Kidney epithelial cell (primary cell): ENCODE measurements at places on chromosomes 5 and 9.

- no peak for DNase-seq
Measured at GRCh38 chr5:995318-995717, 13.3 kb upstream of the NKD2 start.

DNA sequence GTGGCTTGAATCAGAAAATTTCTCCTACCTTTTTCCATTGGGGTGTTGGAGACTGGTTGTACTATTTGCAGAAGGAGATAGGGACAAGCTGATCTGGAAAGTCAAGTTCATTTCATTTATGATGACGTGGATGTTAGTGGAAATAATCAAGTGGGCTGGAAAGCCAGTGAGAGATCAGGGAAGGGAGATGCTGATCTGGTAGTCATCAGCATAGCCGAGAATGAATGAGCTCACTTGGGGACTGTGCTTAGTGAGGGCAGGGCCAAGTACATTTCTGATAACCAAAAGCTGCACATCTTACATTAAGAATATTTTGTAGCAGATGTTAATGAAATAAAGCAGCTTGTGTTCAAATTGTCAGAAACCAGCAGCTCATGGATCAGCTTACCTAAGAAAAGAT is 12.1 kb downstream of the MAN2A1 start:
- DNase-seq: no peak

- no peak for DNase-seq
Measured at GRCh38 chr5:86526811-86527348, 90.9 kb upstream of the COX7C start.

- DNase-seq: no peak
Measured at GRCh38 chr9:31027678-31028077, 1356.8 kb upstream of the ACO1 start.

GRCh38 chr9:113785334-113785733 is 90.8 kb upstream of the ZNF618 start:
- no peak for DNase-seq

- DNase-seq: peak; percentile 29
Measured at GRCh38 chr9:32384364-32385151, at the start of gene ACO1. Gene ACO1, plus strand, starts transcription at chr9:32384643. Its CDS starts 20,864 bp downstream, at chr9:32405507.
